Activated CD4-positive, alpha-beta T cell treated with anti-CD3 and anti-CD28 coated beads for 4 hours (primary cell): ENCODE measurements at places on chromosomes 6 and 20.

DNA sequence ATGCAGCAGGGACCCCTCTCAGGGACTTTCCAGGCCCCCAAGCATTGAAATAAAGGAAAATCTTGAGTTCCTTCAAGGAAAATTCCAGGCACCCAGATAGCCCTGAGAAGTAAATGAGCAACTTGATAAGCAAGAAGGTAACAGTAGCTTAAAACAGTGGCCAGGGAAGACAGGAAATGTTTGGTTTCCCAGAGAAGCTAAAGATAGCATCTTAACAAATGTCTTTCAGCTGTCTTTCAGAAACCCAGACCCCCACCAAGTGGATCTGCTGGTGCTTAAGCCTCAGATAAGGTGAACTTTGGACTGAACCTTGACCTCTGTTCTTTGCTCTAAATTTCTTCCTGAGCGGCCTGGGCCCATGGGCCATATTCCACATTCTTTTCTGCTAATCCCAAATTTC, 117.8 kb upstream of the CST7 start:
- no peak for DNase-seq

GRCh38 chr20:31695849-31696804, 26.5 kb downstream of the BCL2L1 start:
- DNase-seq = no peak

- no peak for DNase-seq
Observed at GRCh38 chr6:141394125-141394536, 738.6 kb upstream of the GJE1 start.

DNA sequence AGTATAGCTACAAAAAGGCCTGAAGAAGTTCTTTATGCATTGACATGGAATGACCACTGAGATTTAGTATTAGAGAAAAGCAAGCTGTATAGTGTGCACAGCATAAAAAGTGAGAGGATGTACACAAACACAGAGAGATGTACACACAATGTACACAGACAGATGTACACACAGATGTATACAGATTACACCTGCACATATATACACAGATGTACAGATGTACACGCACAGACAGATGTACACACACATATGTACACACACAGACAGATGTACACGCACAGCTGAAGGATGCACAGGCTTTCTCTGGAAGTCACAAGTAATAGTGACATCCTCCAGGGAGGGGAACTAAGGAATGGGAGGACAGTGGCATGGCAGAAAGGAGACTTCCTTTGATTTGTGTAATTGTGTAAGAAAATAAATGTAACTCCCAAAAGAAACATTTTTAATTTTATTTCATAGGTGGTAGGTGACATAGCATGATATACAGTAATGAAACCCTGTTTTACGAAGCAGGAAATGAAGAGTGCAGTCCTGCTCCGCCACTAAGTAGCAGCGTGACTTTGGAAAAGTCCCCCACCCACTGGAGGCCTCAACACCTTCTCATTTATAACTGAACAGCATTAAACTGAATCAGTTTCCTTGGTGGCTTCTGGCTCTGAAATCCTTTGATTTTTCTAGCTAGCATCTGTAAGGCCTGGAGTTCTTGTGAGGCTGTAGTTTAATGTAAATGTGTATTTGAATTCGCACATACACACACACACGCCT, 14.1 kb downstream of the NFATC2 start:
- peak; percentile 67 for DNase-seq

GRCh38 chr6:108622641-108623298, 62.1 kb downstream of the FOXO3 start:
- no peak for DNase-seq

DNA sequence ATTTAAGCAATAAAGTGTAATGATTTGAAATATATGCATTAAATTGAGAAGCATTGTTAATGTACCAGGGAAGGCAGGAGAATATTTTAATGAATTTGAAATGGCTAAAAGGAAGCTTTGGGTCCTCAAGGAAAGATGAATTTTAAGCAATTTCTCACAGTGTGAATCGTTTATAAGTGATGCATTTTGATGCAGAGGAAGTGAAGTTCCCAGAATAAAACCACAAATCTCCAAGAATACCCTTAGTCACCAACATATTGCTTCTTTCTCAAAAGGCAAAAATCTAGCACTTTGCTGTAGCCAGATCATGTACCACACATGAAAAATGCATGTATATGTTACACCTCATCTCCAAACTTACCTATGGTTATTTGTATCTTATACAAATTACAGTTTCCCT, 11.7 kb downstream of the TPD52L1 start:
- no peak for DNase-seq

- no peak for DNase-seq
Observed at GRCh38 chr6:113486199-113486598, 370.9 kb upstream of the MARCKS start.

DNA sequence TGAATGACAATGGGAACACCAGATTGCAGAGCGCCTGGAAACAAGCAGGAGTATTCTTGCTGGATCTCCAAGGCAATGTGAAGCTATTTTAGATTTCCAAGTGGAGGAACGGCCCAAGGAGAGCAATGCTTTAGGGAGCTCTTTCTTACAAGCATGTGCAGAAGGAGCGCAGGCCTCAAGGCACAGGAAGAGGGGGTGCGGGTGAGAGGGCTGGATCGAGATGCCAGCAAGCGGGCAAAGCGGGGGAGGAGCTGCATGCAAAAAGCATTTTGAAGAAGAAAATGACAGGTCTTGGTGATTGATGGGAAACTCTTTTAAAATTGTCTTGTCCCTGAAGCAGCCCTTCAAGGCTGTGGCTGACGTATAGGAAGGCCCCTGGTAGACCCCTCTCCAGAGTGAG, 171.9 kb downstream of the QRSL1 start:
- no peak for DNase-seq

DNA sequence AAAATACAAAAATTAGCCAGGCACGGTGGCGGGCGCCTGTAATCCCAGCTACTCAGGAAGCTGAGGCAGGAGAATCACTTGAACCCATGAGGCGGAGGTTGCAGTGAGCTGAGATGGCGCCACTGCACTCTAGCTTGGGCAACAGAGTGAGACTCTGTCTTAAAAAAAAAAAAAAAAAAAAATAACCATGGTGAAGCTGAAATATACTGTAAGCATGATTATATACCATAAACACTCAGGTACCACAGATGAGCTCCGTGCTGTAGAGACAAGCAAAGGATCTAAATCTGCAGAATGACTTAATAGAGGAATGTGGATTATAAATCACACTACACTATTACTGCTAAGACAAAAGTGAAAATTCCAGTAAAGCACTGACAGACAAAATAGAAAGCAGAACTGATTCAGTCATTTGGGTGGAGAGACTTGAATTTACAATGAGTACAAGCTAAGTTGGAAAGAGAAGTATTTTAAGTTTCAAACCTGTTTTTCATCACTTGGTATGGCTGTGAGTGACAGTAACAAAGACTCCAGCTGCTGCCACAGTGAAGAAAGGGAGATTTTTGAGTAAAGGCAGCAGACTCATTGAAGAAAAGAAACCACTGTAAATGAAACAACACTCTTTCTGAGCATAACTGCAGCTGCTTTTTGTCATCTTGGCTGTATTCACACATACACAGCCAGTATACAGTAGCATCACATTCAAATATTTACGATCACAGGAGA, 322.1 kb downstream of the RNGTT start:
- DNase-seq = no peak

DNA sequence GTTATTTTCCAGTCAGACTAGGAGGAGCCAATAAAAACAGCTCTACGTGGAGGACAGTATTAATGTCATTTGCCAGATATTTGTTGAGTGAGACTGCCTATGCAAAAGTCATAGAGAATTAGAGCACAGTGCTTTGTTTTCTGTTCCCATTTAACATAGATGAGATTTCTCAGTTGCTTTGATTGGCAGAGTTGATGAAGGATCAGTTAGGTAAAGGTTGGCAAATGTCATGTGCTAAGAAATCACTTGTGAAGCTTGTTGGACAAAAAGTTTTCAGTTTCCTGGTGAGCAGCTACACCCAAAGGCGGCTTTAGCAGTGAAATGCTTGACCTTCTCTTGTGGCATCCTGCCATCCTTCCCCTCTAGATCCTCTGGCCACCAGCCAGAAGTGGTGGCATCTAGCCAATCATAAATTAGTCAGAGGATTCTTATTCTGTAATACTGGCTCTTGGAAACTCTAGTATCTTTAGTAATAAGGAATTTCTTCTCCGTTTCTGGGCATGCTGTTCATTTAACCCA, 37.0 kb downstream of the BCKDHB start:
- DNase-seq = no peak

DNA sequence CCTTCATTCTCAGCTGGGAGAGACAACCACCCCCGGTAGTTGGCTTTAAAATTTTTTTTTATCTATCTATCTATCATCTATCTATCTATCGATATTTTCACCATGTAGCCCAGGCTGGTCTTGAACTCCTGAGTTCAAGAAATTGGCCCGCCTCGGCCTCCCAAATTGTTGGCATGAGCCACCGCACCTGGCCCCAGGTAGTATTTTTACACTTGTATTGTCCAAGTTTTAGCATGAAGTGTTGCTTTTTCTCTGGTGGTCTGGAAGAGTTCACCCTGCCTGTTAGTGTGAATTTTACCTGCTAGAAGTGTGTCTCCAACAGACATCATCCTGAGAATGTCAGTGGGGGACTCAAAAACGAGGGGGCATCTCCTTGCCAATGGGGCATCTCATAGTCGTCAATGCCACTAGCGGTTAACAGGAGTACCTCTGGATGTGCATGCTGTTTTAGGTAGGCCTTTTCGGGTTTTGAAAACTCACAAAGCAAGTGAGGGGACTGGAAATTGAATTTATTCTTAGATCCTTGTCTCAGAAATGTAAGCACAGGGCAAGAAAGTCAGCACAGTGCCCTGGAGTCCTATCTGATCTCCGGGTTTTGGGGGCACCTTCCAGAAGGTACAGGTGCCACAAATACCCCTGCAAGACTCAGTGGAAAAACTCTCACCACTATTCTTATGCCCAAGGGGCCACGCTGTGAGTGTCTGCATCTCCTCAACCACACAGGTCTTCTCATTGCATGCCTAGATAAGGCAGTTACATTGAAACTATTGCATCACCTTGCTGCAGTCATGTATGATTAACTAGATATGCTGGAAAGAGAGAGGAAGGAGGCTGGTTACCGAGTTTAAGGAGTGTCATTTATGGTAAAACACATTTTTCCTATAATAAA, 37.1 kb downstream of the TNFAIP3 start:
- peak; percentile 48 for DNase-seq

DNA sequence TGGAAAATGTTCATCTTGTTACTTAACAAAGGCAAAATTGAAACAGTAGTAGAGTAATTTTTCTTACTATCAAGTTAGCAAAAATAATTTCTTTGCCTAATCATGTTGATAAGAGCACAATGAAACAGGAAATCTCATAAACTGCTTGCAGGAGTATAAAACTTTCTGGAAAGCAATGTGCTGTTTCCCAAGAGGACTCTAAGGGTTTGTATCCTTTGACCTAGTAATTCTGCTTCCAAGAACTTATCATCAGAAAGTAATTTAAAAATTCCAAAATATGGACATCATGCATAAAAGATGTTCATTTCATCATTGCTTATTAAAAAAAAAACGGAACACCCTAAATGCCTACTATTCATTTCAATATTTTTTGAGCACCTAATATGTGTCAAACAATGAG, 46.1 kb upstream of the TNFAIP3 start:
- no peak for DNase-seq

DNA sequence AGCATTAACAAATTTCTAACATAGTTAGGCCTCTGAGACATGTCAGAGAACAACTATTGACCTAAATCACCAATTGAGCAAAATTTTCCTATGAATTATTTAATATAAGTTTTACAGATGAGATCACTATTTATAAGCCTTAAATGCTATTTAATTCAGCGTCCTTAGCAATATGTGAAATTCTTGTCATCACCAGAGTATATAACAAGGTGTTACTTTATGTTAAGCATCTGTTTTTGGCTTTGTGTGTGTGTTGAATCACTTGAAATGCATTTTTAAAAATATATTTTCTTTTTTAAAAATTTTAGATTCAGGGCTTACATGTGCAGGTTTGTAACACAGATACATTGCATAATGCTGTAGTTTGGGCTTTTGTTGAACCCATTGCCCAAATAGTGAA, 794.1 kb downstream of the EYS start:
- no peak for DNase-seq
